CD4-positive, alpha-beta T cell treated with Interleukin-15 for 4 hours (primary cell): ENCODE measurements at places on chromosomes 6 and 20.

DNA sequence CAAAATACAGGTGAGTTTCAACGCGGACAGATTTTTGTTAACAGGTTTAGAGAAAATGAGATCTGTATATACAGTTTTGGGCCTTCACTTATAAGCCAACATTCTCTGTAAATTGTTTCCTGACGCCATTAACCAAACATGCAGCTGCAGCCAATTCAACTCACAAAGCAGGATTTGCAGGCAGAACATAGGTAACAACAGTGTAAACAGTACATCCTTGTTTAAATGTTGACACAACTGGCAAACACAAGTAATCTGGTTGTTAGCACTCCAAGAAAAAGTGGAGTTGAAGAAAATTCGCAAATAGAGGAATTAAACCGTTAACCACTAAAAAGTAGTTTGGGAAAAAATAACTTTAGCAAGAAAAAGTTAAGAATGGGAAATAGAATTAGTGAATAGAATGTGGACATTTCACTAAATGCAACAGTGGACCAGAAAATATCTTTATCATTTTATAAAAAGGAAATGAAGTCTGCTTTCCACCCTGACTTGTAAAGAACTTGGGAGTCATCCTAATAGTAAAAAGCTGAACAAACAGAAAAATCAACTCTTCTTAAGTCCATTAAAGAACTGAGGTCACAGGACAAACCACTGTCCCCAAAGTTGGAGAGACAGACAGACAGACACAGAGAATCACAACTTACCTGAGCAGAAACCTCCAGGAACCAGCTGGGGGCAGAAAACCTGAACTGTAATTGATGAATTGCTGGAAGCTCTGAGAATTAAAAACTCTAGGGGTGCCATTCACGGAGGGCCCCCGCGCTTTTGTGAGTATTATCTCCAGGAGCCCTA lies 10.1 kb downstream of the SMIM28 start:
- DNase-seq = no peak

DNA sequence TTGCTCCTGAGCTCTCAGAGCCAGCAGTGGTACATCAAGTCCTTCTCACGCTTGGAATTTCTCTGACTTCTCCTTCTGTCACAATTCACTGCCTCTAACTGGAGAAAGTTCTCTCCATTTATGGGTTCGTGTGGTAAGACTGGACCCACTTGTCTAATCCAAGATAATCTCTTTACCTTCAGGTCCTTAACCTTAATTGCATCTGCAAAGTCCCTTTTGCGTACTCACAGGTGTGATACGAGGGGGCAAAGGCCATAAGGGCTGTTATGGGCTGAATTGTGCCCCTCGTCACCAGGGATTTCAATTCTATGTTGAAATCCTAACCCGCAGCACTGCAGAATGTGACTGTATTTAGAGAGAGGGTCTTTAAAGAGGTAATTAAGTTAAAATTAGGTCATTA lies 27.5 kb upstream of the TBC1D22B start:
- DNase-seq = no peak

DNA sequence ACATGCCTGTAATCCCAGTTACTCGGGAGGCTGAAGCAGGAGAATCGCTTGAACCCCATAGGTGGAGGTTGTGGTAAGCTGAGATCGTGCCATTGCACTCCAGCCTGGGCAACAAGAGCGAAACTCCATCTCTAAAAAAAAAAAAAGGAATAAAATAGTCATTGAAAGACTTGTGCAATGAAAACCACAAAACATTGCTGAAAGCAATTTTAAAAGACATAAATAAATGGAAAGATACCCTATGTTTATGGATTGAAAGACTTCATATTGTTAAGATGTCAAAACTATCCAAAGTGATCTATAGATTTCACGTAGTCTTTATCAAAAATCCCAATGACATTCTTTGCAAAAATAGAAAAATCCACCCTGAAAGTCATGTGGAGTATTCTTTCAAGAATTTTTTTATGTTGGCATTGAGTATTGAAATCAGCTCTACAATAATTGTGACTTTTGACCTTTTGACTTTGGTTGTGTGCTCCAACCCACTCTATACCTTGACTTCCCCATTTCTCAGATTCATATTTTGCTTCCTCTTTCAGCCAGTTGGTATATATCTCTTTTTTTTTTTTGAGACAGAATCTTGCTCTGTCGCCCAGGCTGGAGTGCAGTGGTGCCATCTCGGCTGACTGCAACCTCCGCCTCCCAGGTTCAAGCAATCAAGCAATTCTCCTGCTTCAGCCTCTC lies 45.5 kb upstream of the SLC23A2 start:
- DNase-seq = no peak

DNA sequence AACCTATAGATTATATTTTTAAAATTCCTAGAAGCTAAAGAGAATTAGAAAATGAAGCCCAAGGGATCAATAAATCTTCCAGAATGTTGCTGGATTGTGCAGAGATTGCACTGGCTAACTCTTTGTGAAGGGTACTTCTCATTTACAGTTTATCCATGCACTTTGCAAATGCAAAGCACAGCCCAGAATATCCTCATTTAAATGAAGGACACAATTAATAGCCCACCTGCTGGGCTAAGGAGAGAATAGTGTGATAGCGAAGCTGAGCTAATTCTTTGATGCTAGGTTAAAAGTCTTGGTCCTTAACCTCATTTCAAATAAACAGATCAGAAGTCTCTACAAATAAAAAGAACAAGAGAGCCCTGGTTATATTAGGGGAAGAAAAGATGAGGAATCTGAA lies 72.5 kb downstream of the SMPDL3A start:
- DNase-seq = no peak

DNA sequence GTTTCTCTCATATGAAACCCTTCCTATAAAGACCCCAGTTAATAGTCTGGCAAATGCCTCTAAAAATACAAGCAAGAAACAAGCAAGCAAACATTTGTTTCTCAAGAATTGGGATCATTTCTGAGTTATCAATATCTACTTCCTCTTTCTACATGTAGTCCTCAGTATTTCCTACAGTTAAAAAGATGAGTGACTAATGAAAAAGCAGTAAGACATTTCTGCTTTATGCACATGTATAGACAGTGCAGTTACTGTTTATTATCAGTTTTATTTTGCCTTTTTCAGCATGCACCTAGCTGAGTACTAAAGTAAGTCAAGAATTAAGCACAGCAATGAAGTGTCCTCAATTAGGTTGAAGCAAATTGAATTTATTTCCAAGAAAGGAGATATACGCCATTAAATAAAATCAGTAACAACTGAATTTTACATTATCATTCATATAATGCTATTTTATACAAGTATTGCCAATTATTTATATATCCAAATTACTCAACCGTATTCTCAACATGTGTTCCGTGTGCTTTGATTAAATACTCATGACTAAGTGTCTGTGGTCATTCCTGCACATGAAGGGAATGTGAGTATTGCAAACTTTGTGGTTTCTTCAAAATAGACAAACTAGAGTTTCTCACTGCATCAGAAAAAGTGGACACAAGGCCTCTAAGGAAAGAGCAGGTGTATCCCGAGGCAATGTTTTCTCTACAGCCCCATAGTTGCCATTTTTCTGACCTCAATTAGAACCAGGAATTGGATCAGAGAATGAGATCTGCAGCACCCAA lies 159.3 kb upstream of the MARCKS start:
- DNase-seq = no peak

DNA sequence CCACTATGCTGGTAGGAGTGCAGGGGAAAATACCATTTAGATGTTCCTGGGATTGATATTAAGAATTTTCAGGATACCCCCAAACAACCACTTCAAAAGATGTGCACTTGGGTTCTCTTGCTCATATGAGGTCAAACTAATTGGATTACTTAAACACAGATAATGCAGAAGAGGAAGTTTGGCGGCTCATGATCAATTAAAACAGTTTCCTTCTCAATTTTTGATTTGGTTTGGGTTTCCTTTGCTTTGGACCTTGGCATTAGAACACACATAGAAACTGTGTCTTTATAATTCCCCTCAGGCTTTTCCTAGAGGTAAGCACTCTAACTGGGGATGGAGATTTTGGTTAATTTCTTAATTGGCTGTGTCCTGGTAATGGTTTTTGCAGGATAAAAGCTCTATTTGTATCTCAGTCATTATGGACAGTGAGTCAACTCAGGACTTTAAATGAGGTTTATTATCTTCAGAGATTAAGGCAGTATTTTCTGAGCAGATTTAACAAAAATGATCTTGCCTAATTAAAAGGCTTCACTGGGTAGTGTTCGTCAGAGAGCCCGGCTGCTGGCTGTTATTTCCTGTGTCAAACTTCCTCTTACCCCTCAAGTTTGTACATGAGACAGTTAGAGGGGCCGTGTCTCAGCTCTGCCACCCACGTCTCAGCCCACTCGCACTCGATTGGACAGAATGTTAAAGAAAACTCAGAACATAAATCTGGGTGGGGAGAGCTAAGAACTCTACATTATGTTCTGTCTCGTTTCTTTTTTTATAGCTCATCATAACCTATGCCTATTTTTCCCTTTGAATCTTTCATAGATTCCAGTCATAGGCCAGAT lies 50.3 kb upstream of the PREP start:
- DNase-seq = peak; percentile 66

DNA sequence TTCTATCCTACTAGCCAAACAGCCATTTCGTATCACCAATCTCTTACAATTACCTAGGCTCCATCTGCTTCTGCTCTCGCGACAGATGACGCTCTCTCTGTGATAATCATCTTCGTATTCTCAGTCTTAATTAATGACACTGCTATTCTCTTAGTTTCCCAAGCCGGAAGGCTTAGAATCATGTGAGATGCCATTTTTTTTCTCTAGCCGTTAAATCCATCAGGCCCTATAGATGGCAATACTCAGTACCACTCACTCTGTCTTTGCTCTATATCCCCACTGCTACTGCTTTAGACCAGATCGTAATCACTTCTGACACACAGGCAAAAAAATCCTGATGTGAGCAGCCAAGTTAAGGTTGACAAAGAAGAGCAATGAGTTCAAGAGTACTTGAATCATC lies 2.1 kb upstream of the THEMIS start:
- DNase-seq = peak; percentile 50

GRCh38 chr6:3752531-3753227 lies 1.2 kb upstream of the PXDC1 start:
- DNase-seq = no peak

GRCh38 chr6:67888546-67888885 lies 746.6 kb upstream of the ADGRB3 start:
- no peak for DNase-seq

DNA sequence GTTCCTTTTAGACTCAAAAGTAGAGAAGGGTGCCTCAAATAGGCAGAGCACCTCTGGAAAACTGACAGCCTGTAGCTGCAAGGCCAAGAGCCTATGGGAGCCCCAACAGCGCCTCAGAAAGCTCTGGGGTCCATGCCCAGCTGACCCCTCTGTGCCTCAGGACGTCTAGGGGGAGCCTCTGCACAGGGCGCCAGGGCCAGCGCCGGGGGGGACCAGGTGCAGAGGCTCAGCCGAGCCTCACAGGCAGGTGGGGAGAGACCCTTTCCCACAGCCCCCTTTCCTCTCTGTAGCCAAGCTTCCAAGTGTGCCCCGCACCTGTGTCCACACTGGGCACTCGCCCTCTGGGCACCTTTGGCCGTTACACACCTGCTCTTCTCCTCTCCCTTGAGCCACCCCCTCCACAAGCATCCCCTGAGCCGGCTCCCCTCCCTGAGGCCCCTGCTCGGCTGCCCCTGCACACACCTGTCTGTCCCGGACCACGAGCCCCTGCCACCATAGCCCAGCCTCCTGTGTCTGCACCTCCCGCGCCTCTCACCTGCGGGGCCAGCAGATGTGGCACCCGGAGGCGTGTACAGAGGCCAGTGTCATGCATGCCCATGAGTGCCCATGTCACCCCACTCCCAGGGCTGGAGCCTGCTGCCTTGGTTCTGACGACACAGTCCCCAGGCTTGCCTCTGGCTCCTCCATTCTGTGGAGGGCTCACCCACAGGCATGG lies 53.2 kb downstream of the GINS1 start:
- no peak for DNase-seq
